ENCODE measurements at places on chromosomes 1 and 21.

GRCh38 chr1:171817511-171818265 is 23.6 kb upstream of the DNM3 start:
- peak; percentile 8 for DNase-seq

- no peak for DNase-seq
These were observed 38.5 kb upstream of the USP1 start for GRCh38 chr1:62398377-62398776.

GRCh38 chr21:35792569-35793305 is 267.6 kb downstream of the SETD4 start:
- no peak for DNase-seq

GRCh38 chr21:21614966-21615365 is 616.8 kb downstream of the NCAM2 start:
- DNase-seq = no peak

GRCh38 chr1:246602194-246602593 is 35.9 kb downstream of the CNST start:
- no peak for DNase-seq

GRCh38 chr1:107919953-107920352 is 45.0 kb downstream of the VAV3 start:
- DNase-seq = no peak

DNA sequence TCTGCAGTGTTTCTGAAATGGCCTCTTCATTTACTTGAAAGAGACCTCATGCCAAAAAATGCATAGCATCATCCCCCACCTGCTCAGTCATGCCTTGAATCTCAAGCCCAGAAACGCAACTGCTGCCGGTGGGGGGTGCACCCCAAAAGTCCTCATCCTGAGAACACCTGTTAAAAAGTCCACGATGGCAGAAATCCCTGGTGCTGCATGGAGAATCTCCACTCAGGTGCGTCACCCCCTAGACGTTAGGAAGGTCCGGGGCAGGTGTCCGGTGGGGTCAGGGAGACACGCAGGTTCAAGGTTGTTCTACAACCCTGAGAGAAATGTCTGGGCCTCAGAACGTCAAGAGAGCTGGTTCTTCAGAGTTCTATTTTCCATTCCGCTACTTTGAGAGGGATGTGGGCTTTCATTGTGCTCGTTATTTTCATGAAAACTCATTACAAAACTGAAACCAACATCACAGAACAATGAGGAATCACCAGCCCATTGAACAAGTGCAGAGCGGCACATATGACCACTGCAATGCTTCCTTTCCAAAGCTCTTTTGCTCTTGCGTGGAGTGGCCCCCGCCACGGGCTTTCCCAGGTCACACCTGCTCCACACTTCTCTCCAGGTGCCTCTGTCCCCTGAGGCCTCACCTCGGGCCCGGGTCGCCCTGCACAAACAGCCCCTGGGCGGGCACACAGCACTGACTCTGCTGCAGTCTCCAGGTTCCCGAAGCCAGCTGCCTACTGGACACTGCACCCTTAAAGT is 201.9 kb downstream of the TOMM20 start:
- peak; percentile 8 for DNase-seq

GRCh38 chr1:182337736-182338571 is 53.6 kb downstream of the GLUL start:
- no peak for DNase-seq

GRCh38 chr1:153790313-153790965 is 15.2 kb downstream of the SLC27A3 start:
- DNase-seq = no peak

DNA sequence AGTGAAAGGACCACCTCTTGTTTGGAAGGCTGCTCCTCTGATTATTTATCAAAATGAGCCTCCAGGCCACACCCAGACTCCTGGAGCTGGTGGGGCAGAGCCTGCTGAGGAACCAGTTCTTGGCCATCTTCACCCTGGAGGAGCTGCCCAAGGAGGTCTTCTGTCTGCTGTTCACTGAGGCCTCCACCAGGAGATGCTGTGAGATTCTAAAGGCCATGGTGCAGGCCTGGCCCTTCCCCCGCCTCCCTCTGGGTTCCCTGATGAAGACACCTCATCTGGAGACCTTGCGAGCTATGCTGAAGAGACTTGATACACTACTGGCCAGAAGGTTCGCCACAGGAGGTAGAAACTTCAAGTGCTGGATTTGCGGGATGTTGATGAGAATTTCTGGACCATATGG is 61.7 kb upstream of the GJA8 start:
- DNase-seq = no peak

GRCh38 chr1:164417016-164417704 is 141.8 kb upstream of the PBX1 start:
- DNase-seq = no peak

DNA sequence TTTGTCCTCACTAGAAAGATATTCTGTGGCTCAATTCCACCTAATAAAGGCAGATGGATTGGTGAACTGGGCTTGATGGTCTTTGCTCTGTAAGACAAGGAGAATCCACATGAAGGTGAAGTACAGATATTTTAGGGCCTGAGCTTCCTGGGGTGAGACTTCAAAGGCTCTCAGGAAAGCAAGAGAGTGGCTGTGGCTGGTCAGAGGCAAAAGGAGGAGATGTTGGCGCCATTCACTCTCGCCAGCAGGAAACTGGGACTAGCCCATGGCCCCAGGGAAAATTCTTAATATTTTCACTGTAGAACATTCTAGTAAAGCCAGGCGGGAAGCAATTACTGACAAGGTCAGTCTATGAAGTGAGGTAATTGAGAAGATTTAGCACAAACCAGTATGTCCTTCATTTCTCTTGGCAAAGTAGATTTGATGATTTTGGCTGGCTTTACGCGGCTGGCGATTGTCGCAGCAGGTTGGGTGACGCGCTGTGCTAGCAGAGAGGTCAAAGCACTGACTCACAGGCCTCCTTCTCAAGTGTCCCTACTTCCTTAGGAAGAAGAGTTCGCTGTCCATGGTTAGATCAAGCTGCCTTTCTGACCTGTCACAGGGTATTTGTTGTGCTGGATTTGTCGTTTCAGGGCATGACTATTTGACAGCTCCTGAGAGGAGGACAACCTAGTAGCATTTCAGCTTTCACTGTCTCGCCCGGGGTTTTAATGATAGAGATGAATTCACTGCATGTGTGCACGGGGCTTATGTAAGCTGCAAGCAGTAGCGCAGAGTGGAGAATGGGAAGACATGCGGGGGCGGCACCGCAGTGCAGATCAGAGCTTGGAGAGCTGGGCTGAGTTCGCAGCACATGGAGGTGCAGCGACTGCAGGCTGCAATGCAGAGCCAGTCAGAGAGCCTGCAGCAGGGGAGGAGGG is 32.7 kb downstream of the XCL1 start:
- DNase-seq = no peak

- DNase-seq = no peak
These were observed 6.5 kb downstream of the TMEM54 start for GRCh38 chr1:32894681-32895080.

DNA sequence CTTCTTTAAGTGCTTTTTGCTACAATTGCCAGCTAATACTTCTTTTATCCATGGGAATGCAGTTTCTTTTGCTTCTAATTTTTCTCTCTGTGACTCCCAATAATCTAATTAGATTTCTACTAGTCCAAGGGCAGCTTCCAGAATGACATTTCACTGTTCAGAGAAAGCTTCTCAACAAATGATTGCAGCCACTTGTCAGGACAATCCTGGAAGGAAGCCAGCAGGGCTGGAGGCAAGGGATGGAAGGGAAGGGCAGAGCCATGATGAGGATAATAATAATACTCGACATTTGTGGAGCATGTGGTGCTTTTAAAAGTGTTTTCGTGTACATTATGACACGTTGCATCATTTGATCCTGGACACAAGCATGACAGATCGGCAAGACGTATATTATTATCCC is 19.4 kb downstream of the F11R start:
- DNase-seq = no peak

- DNase-seq = no peak
These were observed 14.3 kb downstream of the SMG5 start for GRCh38 chr1:156268336-156268735.

Measured in activated CD4-positive, alpha-beta T cell treated with anti-CD3 and anti-CD28 coated beads, Interleukin-2, amount 50 U/mL, for 4 hours (primary cell).